ENCODE measurements at places on chromosomes 7 and 10.

DNA sequence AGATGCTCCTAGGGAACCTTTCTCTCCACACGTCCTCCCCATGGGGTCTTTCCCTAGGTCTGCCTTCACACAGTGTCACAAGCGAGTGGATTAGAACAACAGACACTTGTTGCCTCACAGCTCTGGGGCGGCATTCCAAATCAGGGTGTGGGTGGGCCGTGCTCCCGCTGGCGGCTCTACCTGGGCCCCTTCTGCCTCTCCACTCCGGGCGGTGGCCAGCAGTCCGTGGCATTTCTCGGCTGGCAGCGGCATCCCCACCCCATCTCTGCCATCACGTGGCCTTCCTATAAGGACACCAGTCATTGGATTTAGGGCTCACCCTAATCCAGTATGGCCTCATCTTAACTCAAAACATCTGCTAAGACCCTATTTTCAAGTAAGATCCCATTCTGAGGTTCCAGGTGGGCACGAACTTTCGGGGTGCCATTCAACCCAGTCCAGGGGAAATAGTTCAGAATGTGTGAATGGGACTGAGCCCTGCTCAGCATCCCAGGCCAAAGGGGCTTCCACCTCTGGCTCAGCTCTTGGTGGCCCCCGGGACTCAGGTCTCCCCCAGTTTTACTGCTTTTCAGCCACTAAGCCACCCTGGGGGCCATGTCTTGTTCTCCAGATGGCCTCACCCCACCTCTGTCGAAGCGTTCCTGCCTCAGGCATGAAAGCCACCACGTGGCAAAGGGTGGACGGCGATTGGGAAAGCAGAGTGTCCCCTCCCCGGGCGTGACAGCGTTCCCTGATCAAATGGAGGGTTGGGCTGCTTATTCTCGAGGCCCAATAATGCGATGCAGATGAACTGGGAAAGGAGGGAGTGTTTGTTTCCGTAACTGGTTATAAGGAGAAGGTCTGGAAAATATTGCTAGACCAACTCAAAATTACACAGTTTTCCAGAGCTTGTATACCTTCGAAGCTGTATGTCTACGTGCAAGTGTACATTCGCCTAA, 350.0 kb downstream of the GLRX3 start:
- DNase-seq, result no peak
- no peak overlapping the region for H3K27ac ChIP-seq
- H3K27me3 ChIP-seq, result no peaks in the 10 kb centered on the region
- H3K4me3 ChIP-seq, result no peak overlapping the region

- H3K27ac ChIP-seq, result peak overlapping the region; percentile 77
- no peaks in the 10 kb centered on the region for H3K36me3 ChIP-seq
- DNase-seq, result no peak
- H3K4me3 ChIP-seq, result no peak overlapping the region
Observed at GRCh38 chr10:102781090-102781920, 37.6 kb downstream of the WBP1L start.

DNA sequence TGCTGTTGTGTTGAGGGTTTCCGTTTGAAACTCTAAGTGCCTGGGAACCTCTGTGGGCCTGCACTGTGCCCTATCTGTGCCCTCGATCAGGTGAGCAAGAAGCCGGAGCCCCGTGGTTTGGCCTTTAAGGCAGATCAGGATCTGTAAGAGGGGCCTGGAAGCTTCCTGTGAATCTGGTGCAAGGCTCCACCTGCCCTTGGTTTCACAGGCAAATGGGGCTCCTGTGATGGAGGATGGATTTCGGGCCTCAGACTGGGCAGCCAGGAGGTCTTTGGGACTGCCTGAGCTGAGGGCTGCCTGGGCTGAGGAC, 21.6 kb downstream of the SCART1 start:
- DNase-seq, result peak; percentile 18
- H3K27me3 ChIP-seq, result no peaks in the 10 kb centered on the region
- no peaks in the 10 kb centered on the region for H3K4me1 ChIP-seq
- no peak overlapping the region for H3K27ac ChIP-seq
- H3K4me3 ChIP-seq, result no peak overlapping the region
- H3K36me3 ChIP-seq, result no peaks in the 10 kb centered on the region

DNA sequence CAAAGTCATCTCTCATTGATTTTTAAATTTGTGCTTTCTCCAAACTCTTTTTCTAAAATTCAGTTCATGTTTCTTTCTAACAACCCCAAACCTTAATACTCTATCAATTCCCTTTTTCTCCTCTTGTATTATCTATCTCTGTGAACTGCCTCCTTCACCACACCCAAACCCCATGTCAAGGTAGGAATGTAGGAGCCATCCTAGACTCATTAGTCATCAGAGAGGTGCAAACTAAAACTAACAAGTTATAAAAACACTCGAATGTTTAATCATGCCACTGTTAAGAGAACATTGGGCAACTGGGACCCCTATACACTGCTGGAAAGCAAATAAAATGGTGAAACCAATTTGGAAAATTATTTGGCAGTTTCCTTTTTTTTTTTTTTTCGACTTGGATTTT, 533.8 kb upstream of the LRRN3 start:
- no peaks in the 10 kb centered on the region for H3K27me3 ChIP-seq
- H3K4me3 ChIP-seq, result no peak overlapping the region

Data from left lung (tissue), 14 donors.